Caki2 (cell line): ENCODE measurements at places on chromosomes 1 and 21.

DNA sequence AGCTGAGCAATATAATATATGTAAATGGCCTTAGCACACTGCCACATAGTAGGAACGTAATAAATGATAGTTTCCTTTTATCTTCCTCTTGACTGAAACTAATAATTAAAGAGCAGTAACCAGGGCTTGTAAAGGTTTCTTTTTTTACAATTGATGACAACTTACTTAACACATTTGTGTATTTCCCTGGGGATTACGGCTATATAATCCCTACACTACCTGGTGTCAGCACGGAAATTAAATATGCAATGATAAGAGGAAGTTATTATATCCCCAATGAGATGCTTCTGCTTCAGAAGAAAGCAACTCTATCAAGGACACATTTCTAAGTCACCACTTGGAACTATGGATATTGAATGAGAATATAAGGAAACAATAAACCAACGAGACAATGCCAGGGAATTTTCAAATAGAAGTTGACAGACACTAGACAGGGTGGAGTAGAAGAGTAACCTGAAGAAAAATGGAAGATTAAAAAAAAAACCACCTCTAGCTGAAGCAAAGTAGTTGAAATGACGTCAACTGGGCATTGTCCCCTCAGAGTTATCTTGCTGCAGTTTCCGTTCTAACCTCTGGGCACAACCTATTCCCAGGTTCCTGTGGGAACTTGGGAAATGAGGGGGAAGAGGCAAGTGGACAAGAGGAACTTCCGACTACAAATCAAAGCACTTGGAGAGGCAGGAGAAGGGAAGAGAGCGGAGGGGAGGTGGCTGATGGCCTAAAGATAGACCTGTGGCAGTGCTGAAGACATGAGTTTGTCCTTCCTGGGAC, 66.5 kb downstream of the PLPP3 start:
- no peak for DNase-seq

GRCh38 chr1:168179438-168180147, 831 bp downstream of the TIPRL start:
- peak; percentile 15 for DNase-seq

DNA sequence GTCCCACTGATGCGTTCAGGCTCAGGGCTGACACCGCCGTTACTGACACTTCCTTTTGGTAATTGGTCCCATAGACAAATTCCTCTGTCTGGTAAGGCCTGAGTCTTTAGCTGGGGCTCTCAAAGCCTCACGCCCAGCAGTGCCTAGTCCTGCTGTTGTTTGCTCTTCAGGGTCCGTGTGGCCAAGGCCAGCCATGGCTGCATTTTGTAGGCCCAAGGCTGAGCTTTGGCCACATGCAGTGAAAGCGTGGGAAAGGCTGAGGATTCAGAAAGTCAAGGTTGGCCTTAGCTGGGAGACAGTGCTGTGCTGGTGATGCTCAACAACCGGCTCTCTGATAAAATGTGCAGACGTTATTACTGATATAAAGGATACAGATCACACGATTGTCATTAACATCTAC, 63.5 kb upstream of the C1orf174 start:
- no peak for DNase-seq

DNA sequence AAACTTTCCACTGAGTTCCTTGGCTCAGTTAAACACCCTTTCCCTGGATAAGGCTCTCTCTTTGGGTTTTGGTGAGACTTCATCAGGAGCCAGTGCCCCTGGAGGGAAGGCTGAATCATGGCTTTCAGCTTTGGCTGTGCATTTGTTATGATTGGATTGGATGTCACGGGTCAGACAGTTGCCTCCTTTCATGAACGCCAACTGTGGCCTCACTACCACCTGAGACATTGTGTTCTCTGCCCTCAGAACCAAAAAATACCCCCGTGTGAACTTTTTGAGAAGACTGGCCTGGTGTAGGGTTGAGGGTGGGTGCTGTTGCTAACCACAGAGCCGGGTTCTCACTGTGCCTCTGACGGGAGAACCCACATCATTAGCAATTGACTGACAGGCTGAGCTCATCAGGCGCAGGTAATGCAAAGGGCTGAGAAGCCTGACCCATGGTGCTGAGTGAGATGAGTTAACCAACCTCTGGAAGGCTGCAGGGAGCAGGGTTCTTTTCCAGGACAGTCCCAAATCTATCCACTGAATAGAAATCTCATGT, 65.6 kb downstream of the HHAT start:
- peak; percentile 44 for DNase-seq

DNA sequence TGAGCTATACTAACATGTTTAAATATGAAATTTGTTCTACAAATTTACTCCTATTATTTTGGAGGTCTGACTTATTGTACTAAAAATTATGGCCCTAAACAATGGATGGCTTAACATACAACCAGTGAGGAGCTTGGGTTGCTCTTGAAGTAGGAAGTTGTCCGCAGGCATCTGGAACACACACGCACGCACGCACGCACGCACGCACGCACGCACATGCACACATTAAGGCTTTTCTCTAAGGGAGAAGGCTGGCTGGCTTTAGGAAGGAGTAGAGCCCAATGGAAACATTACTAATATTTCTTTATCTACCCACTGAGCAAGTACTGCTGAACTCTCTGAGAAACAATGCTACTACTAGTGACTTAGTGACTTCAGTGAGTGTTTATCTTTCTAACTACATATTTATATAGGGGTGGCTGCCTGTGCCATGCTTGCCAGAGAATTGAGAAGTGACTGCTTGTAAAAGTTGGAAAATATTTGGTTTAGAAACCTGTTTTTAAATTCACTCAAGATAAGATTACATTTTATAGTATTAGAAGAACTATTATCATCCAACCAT, 16.2 kb upstream of the ARHGAP29 start:
- no peak for DNase-seq

DNA sequence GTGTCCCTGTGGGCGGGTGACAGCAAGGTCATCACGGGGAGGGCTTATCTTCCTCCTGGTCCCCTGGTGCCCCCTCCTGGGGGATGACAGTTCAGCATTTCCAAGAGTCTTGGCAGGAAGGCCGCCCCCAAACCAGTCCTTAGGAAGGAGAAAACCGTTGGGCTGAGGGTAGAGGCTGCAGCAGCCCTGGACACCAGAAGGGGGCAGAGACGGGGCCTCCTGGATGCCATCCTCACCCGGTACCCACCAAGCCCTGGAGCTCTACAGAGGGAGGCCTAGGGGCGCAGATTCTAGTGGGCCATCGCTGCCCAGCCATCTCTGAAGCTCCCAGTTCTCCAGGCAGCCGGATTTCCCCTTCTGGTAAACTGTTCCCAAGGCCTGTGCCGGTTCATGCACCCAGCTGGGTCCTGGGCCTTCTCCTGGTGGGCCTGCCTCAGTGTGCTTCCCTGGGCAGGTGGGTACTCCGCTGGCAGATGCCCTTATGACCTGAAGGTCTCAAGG, 14.8 kb upstream of the ZNF669 start:
- no peak for DNase-seq

DNA sequence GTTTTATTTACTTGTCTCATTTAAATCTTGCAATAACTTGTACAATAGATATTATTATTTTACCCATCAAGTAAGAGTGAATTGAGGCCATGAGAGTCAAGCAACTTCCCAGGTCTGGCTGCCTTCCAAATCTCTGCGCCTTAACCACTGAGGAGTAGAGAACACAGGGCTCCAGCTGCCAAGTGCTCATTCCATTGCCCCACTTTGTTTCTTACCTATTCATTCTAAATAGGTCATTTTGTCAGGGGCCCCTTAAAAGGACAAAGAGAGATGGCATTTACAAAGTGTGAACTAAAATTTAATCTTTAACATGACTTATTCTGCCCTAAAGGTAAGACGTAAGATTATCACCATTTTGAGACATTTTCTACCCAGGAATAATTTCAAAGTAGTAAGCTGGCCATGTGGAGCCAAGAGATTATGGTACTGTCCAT, 3.5 kb downstream of the PPP1R15B start:
- no peak for DNase-seq

GRCh38 chr1:152251391-152251790, 27.4 kb upstream of the HRNR start:
- no peak for DNase-seq

DNA sequence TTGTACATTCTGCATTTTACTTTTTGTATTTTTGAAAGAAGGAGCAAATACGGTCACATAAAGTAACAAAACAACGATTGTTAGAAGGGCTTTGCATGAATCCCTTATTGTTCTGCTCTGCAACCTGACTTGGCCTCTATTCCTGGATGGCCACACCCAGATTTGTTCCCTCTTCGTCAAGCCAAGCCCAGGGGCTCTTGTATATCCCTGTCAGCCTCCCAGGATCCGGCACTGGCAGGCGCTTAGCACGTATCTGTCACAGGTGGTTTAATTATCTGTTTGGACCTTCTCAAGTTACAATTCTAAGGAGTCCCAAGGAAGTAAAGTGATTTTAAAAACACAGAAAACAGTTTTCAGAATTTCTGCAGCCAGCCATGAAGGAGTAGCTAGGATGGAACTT, 28.0 kb downstream of the CRYAA start:
- no peak for DNase-seq

- no peak for DNase-seq
Observed at GRCh38 chr21:31443736-31444521, 99.9 kb upstream of the TIAM1 start.

- DNase-seq: no peak
Observed at GRCh38 chr1:157551694-157552693, at the start of gene FCRL5. Gene FCRL5 (minus strand): TSS chr1:157552515. CDS start chr1:157552362, 153 bp downstream.
